ENCODE measurements at places on chromosomes 11 and 22. TPM values are rescaled to one million over a fixed set of nuclear protein-coding genes. Genes with fewer than 3 reads are reported as not detected.
A peak's percentile ranks its signal among the peaks of the same experiment; 100 is the strongest.

The INTS4 gene
- 26.5 TPM for total RNA-seq

The CCDC81 gene
- not detected for total RNA-seq

The KLHDC7B gene
- total RNA-seq: 0.18 TPM

The PLAAT4 gene
- 49.3 TPM for total RNA-seq

The ISX gene
- total RNA-seq: not detected

The UPK2 gene
- total RNA-seq: not detected

The NPTXR gene
- total RNA-seq: 4.1 TPM

The CRACR2B gene
- total RNA-seq: not detected

DNA sequence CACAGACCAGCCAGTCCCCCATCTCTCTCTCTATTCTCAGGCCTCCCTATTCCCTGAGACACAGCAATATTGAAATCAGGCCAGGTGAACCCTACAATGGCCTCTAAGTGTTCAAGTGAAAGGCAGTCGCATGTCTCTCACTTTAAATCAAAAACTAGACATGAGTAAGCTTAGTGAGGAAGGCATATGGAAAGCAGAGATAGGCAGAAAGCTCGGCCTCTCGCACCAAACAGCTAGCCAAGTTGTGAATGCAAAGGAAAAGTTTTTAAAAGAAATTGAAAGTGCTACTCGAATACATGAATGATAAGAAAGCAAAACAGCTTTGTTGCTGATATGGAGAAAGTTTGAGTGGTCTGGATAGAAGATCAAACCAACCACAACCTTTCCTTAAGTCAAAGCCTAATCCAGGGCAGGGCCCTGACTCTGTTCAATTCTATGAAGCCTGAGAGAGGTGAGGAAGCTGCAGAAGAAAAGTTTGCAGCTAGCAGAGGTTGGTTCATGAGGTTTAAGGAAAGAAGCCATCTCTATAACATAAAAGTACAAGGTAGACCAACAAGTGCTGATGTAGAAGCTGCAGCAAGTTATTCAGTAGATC, 19.8 kb upstream of the MPZL2 start:
- no peak for DNase-seq

DNA sequence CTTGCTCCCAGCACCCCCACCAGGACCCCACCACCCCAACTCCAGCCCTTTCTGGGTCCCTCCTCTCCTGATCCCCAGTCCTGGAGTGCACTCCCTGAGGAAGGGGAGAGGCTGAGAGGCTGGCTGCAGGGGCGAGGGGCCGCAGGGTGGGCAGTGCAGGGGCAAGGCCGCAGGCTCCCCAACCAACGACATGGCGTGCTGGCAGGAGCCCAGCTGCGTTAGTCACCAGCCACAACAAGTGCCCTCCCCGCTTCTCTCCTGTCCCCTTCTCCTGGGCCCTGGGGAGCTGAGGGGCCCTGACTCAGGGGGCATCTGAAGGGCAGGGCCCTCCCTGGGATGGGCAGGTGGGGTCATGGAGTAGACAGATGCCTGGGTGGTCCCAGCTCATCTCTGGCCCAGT, 2.3 kb downstream of the CABP7 start:
- DNase-seq: no peak

DNA sequence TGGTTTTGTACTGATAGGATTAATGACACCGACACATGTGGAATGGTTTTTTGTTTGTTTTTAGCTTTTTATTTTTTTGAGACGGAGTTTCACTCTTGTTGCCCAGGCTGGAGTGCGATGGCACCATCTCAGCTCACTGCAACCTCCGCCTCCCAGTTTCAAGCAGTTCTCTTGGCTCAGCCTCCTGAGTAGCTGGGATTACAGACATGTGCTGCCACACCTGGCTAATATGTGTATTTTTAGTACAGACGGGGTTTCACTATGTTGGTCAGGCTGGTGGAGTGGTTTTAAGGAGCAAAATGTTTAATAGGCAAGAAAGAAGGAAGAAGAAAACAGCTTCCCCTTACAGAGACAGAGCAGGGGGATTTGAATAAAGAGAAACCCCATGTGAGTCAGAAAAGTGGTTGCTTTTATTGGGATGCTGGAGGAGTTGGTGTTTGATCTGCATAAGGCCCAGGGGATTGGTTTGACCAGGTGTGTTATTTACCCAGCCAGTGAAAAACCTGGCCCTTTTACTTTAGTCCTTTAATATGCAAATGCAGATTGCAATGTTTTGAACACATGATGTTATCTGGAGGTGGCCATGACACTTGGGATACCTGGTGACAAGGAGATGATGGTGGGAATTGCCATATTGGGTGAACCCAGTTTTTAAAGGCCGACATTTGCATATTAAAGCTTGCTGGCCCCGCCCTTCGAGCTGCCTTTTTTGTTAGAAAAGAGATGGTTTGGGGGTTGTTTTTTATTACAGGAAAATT, 24.3 kb downstream of the SUSD2 start:
- DNase-seq: no peak

DNA sequence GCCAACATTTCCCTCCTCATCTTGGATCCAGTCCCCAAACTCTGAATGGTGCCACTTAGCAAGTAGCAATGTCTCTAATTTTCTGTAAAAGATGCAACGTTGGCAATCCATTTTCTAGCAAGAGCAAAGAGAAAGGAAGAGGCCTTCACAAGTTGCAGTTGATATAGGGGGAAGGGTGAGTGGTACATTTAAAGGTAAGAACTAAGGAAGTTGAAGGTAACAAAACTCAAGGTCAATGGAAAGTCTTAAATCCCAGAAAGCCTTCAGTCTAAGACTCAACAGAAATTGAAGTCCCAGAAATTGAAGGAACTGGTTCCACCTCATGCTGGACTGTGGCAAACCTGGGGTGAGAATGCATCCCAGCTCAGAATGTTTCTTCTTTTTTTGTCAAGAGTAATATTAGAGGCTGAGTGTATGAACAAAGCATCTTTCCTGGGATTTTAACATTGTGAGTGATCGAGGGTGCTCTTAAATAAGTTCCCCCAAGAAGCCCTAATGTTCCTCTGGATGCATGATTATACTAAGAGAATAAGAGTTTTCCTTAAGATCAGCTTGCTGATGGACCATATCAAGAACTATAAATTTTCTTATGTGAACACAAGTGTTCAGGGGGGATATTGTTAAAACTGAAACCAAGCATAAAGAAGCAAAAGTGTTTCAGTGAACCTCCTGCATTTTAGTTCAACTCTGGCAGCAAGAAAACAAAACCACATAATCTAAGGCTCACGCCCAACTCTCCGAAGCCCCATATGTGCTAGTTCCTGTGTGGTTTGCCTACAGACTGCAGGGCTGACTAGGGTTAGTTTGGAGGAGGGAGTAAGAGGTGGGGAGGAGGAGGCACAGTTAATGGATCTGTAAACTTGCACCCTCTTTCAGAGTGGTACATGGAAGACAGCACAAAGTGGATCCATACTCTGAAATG, at the start of gene GRAP2:
GRAP2 (plus strand) TSS at position 779 of the 922 bp plus-strand sequence. CDS start 46,023 bp downstream, outside the sequence.
- no peak for DNase-seq

GRCh38 chr22:34842630-34843029, 223.3 kb upstream of the ISX start:
- DNase-seq: no peak

DNA sequence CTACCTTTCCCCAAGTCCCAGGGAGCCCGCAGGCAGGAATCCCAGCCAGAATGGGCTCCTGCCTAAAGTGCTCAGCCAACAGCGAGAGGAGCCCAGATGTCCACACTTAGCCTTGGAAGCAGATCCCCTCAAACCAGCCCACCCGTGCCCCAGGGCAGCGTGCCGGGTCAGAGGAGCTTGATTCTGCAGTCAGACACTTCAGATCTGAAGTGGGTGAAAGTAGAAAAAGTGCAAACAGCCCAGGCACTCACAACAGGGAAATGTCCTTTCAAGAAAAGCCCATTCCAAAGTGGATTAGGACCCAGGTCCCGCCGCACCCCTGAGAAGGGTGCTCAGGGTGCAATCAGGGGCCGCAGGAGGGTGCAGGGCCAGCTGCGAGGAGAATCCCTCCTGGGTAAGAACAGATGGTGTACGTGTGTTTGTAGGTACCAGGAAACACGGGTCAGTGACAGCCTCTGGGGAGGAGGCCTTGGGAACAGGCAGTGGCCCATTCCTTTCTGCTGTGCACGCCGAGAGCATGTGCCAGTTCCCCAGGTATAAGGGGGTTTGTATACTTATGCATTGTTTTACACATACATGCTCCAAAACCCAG, 17.7 kb downstream of the ELFN2 start:
- DNase-seq: no peak

DNA sequence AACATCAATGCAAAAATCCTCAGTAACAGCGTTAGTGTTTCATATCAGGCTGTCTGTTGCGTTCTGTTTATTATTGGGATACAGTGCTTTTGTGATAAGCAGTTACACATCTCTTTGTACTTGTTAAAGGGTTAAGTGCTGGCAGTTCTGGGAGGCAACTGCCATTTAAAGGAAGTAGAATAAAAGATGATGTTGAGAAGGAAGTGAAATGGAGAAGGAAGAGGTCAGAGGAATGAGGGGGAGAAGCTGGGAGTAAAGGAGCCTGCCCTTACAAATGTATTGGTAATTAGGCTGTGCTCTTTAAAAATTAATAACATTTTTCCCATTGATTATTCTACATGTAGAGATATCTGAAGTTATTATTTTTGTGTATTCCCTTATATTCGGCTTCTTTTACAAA, 674.7 kb downstream of the NTM start:
- no peak for DNase-seq

- DNase-seq: no peak
These were observed 1.5 kb upstream of the PACSIN3 start for GRCh38 chr11:47187723-47188122.

DNA sequence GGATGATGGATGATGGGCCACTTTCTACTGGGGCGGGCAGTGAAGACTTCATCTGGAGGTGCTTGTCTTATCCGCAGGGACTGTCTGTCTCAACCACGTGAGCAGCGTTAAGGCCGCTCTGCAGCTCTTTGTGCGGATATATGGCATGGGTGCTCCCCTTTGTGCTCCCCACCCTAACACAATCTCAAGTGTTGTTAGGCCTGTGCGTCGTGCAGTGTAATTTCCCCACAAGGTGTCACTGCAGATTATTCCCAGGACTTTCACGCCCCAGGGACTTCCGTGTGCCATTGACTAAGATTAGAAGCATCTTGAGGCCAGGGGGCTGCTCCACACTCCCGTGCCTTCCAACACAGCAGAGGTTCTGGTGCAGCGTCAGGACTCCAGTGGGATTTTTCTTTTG, 65.3 kb downstream of the TBC1D22A start:
- DNase-seq: no peak

GRCh38 chr11:13354335-13354734, 76.7 kb downstream of the BMAL1 start:
- no peak for DNase-seq

DNA sequence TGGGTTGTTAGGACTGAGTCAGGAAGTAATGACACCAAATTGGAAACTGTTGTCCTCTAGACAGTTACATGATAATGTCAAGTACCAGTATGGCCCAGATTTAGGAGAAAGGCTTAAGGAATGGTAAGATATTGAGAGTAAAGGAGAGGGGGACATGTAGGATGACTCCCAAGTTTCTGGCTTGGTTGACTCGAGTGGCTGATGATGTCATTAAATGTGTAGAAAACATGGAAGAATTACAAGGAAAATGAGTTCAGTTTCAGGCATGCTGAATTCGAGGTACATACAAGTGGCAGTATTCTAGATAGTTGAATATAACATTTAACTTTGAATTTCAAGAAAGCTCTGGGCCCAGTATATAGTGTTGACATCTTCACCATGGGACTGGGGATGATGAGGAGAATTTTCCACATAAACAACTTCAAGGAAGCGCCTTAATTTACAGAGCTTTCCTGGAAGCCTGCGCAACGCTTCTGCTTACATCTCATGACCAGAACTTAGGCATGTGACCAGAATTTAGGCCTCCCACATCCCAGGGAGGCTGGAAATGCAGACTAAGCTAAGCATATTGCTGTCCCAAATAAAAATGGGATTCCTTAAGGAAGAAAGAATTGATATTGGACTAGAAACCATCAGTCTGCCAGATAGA, 3.8 kb downstream of the CFAP300 start:
- no peak for DNase-seq

GRCh38 chr11:8156877-8157276, 11.9 kb downstream of the RIC3 start:
- no peak for DNase-seq

GRCh38 chr11:113449743-113450142, 25.5 kb downstream of the DRD2 start:
- DNase-seq: no peak

- DNase-seq: peak; percentile 10
These were observed 147.6 kb downstream of the MIAT start for GRCh38 chr22:26804911-26805539.

- DNase-seq: no peak
These were observed 825 bp downstream of the FBXO3 start for GRCh38 chr11:33773404-33773986.
